Inflammatory macrophage treated with lipopolysaccharide for 4 hours (primary cell): ENCODE measurements at places on chromosomes 2 and 18.

GRCh38 chr2:46073540-46074046 lies 223.6 kb upstream of the EPAS1 start:
- DNase-seq, result no peak

GRCh38 chr2:221137385-221137784 lies 434.7 kb downstream of the EPHA4 start:
- no peak for DNase-seq

DNA sequence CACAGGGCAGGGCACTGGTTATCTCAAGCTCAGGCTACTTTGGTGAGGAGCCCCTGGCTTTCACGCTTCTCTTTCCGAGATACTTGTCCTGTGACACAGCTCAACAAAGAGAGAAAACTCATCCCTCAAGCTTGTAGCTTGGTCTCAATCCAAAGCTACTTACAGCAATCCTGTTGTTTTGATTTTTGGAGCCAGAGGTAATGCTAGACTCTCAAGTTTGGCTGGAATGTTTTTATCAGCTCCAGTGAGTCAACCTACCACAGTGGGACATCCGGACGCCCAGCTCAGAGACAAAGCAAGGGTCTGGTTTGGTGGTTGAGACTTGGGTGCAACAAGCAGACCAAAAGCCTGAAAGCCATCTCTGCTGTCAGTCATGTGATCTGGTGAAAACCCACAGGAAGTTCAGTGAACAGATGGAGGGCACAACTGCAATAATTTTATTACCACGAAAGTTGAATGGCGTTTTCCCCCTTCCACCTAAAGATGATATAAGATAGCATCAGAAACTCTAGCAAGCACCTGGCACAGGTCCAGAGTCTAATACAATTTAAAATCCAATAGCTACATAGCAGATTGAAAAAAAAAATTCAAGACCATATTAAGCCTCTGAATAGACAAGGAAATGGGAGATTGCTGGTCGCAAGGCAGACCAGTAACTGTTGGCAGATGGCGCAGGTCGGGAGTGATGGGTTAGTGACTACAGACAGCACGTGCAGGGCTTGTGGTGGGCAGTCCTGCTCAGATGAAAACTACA lies 102.3 kb upstream of the SMAD7 start:
- no peak for DNase-seq

DNA sequence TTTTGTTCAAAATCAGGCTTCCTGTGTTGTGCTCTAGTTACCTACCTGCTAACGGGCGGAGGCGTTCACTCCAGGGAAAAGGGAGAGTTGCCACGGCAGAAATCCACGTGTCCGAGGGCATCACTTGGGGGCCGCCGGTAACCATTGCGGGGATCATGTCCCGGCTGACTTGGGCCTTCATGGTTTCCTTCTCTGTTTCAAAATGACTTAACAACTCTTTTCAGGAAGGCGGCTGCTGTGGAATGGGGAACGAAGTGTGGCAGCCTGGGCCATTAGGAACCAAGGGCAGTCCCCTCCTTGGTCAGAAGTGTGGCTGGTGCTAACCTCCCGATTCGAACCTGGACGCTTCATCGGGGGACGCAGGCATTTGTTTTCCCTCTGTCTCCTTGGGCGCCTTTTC lies 56.8 kb downstream of the INPP5D start:
- DNase-seq, result peak; percentile 65

GRCh38 chr2:54402350-54402749 lies 53.8 kb upstream of the SPTBN1 start:
- DNase-seq, result no peak

DNA sequence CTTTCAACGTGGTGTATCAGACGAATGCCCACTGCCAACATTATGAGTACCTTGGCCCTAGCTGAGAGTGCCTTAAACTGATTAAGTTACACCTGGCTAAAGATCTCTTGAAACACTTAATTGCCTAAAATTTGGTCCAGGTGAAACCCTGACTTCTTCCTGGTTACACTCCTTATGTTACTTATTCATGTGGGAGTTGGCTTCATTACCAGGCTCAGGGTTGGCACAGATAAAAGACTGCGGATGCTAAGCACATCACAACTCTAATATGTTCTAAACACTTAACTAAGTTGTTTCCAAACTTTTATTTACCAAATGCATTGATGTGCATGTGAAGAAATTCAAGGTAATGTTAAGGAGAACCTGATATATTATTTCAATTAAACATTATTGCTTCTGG lies 298.9 kb downstream of the TCF4 start:
- no peak for DNase-seq
